ENCODE measurements at places on chromosomes 11 and 22.

GRCh38 chr11:119093942-119094815 lies 7.5 kb downstream of the DPAGT1 start:
- DNase-seq, result no peak

DNA sequence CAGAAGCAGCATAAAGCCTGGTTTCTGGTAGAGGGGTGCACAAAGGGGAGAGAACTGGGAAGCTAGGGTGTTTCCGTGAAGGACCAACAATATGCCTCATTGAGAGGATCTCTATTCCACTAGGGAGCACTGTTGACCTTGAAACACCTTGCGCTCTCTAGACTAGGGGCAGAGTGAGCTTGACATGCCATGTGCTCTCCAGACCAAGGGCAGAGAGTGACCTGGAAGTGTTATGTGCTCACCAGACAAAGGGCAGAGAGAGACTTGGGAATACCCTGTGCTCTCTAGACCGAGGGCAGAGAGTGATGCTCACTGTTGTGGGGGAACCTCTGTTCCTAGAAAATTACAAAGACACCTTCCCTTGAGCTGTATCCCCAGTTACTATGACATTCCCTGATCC lies 15.2 kb upstream of the EI24 start:
- no peak for DNase-seq

DNA sequence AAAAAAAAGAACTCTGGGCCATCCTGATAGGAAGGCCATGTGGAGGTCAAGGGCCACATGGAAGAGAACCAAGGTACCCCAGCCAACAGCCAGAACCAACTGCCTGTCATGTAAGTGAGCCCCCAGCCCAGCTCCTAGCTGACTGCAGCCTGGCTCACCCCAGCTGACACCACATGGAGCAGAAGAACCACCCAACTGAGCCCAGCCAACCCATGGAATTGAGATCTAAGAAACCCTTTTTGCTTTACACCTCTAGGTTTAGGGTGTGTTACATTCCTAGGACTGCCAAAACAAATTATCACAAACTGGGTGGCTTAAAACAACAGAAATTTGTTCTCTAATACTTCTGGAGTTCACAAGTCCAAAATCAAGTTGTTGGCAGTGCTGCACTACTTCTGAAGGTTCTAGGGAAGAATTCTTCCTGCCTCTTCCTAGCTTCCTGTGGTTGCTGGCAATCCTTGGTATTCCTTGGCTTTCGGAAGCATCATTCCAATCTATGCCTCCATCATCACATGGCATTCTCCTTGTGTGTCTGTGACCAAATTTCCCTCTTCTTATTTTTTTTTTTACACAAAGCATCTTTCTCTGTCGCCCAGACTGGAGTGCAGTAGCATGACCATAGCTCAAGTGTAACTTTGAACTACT lies 4.4 kb downstream of the C11orf86 start:
- DNase-seq, result no peak

DNA sequence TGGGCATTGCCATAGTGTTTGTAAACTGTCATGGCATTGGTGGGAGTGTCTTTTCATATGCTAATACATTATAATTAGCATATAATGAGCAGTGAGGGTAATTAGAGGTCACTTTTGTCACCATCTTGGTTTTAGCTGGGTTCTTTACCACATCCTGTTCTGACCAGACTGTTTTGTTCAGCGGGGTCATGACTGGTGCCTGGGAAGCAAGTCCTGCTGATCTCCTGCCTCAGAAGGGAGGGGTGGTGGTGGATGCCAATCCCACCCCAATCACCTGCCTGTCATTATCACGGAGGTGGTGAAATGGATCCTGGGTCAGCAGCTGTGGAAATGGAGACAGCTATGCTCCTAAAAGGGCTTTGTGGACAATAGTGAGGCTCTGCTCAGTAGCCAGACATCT lies 31.2 kb downstream of the IL18 start:
- no peak for DNase-seq

GRCh38 chr11:119706887-119707286 lies 22.1 kb downstream of the NECTIN1 start:
- DNase-seq, result no peak

Data from CD4-positive, alpha-beta T cell (primary cell).